ENCODE measurements at places on chromosomes 3 and 15. TPM values are rescaled to one million over a fixed set of nuclear protein-coding genes. Genes with fewer than 3 reads are reported as not detected.

The HRG gene
- total RNA-seq: not detected

The IMPG2 gene
- total RNA-seq: 0.50 TPM

The ARNT2 gene
- 0.27 TPM for total RNA-seq

The POC1A gene
- 12.6 TPM for total RNA-seq

The ESYT3 gene
- total RNA-seq: 0.07 TPM

The CFAP100 gene
- not detected for total RNA-seq

The EXOSC7 gene
- 42.5 TPM for total RNA-seq

The CATSPER2 gene
- 2.1 TPM for total RNA-seq

The PDIA3 gene
- total RNA-seq: 329 TPM

The CPN2 gene
- not detected for total RNA-seq

The FBXW12 gene
- total RNA-seq: not detected

The SYNM gene
- total RNA-seq: 5.7 TPM

The SCAANT1 gene
- not detected for total RNA-seq

The TRMT10C gene
- 48.5 TPM for total RNA-seq

The IQCF5 gene
- not detected for total RNA-seq

The PIERCE2 gene
- 1.6 TPM for total RNA-seq

The IDH2 gene
- 74.4 TPM for total RNA-seq

The C2CD4A gene
- total RNA-seq: 1.3 TPM

The SI gene
- not detected for total RNA-seq

The PRR20G gene
- not detected for total RNA-seq

The SLC28A2 gene
- total RNA-seq: not detected

The CTSH gene
- total RNA-seq: 3.6 TPM
